PC-3 (cell line): ENCODE measurements at places on chromosomes 4 and X. TPM values are rescaled to one million over a fixed set of nuclear protein-coding genes. Genes with fewer than 3 reads are reported as not detected.

GRCh38 chrX:69082055-69082752 lies 83.0 kb downstream of the PJA1 start:
- H3K27ac ChIP-seq, result no peak overlapping the region
- H3K27me3 ChIP-seq, result no peaks in the 10 kb centered on the region
- no peaks in the 10 kb centered on the region for H3K36me3 ChIP-seq

- no peak overlapping the region for H3K27ac ChIP-seq
- H3K4me3 ChIP-seq, result no peak overlapping the region
- H3K27me3 ChIP-seq, result peaks cover 47% of the 10 kb centered on the region
These were observed 13.8 kb upstream of the ATOH1 start for GRCh38 chr4:93814722-93815121.

DNA sequence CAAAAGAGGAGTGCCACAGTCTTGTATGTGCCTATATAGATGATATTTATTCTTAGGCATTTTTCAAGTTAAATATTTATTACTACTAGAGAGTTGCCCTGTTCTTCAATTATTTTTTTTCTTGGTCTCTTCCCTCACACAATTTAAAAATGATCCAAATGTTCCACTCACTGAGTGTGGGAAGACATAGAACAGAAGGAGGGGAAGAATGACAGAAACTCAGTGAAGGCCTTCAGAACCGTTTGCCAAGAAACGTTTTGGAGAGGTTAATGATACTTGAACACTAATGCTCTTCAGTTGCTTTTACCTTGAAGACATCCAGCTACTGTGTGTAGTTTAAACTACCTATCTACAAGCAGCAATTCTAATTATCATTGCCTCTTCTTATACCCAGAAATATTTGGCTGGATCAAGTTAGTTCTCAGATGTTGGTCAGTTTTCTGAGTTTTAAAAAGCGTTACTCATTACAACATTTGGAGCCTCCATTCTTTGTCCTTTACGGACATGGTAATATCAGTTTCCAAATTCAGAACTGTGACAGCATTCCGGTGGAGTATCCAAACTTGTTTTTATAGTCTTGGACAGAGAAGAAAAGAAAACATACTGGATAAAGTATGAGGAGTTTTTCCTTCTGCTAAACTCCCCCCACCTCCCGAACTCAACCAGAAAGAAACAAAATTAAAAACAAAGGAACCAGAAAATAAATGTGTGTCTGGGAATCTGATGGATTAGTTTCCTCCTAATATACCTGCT lies 389.7 kb downstream of the SPRY1 start:
- peaks cover 7% of the 10 kb centered on the region; the same call in 1 of the 2 replicates for H3K4me1 ChIP-seq
- no peak overlapping the region for H3K4me3 ChIP-seq
- no peak for DNase-seq
- H3K36me3 ChIP-seq, result no peaks in the 10 kb centered on the region
- no peak overlapping the region for H3K27ac ChIP-seq

DNA sequence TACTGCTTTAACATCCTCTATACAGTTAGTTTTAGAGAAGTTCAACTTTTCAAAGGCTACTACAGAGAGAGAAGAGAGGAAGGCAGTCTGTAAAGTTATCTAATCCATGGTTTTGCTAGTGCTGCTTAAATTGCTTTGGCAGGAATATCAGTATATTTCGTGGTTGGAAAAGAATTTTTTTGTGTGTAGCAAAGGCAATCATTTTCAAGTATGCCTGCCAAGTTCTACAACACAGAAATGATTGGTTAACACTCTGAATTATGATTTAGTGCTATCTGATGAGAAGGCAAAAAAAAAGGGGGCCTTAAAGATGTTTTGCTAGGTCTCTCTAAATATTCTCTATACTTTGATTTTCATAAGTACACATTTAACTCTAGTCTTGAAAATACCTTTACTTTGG lies 133.1 kb downstream of the JADE1 start:
- DNase-seq, result no peak
- no peaks in the 10 kb centered on the region for H3K4me1 ChIP-seq
- H3K36me3 ChIP-seq, result no peaks in the 10 kb centered on the region
- H3K27ac ChIP-seq, result no peak overlapping the region
- H3K4me3 ChIP-seq, result no peak overlapping the region
- H3K27me3 ChIP-seq, result no peaks in the 10 kb centered on the region

DNA sequence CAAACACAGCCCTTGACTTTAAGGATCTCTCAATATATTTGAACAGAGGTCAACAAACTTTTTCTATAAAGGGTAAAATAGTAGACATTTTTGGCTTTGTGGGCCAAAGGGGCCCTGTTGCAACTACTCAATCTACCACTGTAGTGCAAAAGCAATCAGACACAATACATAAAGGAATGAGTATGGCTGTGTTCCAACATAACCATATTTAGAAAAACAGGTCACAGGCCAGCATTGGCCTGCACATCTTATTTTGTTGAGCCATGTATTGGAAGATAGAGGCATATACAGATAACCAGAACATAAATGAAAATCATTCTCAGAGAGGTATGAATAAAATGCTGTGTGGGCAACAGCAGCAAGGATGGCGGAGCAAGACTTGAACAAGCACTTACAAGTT lies 49.8 kb downstream of the MID1 start:
- no peaks in the 10 kb centered on the region for H3K27me3 ChIP-seq
- no peak for DNase-seq
- no peak overlapping the region for H3K27ac ChIP-seq
- H3K4me3 ChIP-seq, result no peak overlapping the region
- H3K36me3 ChIP-seq, result peaks cover 5% of the 10 kb centered on the region; the same call in 1 of the 2 replicates

DNA sequence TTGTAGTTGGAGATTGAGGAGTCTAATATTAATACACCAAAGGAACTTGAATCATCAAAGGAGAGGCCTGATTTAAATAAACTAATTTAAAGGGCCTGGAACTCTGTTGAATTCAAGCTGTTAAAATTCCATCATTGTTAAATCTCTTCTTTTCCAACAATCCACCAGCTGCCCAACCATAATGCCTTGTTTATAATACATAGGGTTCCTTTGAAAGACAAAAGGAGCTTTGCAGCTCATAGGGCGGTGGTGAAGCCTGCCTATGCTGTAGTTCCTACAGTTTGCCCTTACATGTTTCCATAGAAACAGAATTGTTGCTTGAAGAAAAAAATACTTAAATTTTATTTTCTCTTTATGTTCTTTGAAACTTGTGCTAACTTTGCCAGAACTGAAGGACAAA lies 102.8 kb downstream of the GLUD2 start:
- H3K27me3 ChIP-seq, result no peaks in the 10 kb centered on the region
- H3K4me3 ChIP-seq, result no peak overlapping the region
- H3K27ac ChIP-seq, result no peak overlapping the region

GRCh38 chrX:21745756-21746155 lies 12.2 kb downstream of the SMPX start:
- H3K27ac ChIP-seq, result no peak overlapping the region
- H3K4me3 ChIP-seq, result no peak overlapping the region
- H3K27me3 ChIP-seq, result no peaks in the 10 kb centered on the region
- H3K36me3 ChIP-seq, result no peaks in the 10 kb centered on the region
- no peaks in the 10 kb centered on the region for H3K4me1 ChIP-seq

GRCh38 chr4:15547392-15547791 lies 77.7 kb downstream of the CC2D2A start:
- H3K36me3 ChIP-seq, result no peaks in the 10 kb centered on the region
- no peaks in the 10 kb centered on the region for H3K27me3 ChIP-seq
- no peak overlapping the region for H3K4me3 ChIP-seq
- H3K4me1 ChIP-seq, result no peaks in the 10 kb centered on the region
- H3K27ac ChIP-seq, result no peak overlapping the region
- no peak for DNase-seq

CNKSR2 gene
- total RNA-seq, result 2.0 and 5.4 TPM in 2 replicates

LIMCH1 gene
- 19.7 and 27.1 TPM in 2 replicates for total RNA-seq

GPR50 gene
- not detected in 2 replicates for total RNA-seq
